ENCODE measurements at places on chromosomes 5 and 9.

- no peak for DNase-seq
Measured at GRCh38 chr5:179906294-179906794, 1.4 kb downstream of the TBC1D9B start.

- DNase-seq: no peak
Measured at GRCh38 chr9:34291023-34291422, 38.0 kb downstream of the KIF24 start.

GRCh38 chr9:73165911-73166310 lies 14.2 kb downstream of the ANXA1 start:
- DNase-seq: no peak

- DNase-seq: no peak
Measured at GRCh38 chr5:103393101-103393754, 134.7 kb downstream of the MACIR start.

DNA sequence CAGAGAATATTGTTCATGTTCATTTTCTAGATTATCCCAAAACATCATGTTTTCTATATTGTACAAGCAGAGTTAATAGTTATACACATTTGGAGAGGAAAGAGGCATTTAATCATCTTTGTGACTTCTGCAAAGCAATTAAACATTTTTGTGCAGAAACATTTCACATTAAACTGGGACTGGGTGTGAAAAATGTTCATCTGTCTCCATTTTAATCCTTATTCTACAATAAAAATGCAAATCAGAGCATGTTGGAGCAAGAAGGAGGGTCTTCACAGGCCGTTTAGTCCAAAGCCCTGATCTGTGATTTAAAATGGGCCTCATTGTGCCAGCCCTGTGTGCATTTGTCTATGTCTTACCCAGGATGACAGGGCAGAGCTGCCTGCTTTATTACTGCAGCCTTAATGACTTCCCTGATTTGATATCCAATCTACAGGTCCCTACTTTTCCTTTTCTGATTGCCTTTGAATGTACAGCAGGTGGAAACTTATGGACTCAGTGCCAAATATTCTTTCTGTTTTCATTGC lies 183.5 kb downstream of the CAVIN4 start:
- DNase-seq: no peak

DNA sequence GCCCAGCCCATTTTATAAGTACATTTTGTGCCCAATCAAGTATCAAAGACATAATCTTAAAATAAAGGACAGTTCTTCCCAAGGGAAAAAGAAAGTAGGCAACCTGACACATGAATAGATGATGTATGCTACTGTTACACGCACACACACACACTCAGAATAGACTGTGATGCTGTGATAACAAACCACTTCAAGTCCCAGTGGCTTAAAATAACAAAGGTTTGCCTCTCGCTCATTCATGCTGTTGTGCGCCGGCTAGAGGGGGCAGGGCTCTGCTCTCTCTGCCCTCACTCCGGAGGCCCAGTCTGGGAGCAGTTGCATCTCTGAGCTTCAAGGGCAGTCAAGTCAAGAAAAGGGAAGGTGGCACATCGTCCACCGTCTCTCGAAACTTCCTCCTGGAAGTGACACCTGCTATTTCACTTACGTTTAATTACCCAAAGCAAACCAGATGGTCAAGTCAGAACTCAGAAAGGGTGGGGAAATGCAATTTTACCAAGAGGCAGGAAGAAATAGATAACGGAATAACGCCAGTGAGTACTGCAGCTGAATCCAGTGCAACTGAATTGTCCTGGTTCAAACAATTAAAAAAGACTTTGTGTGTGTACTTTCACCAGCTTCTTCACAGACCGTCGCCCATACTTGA lies 43.3 kb downstream of the ANKRD33B start:
- no peak for DNase-seq

DNA sequence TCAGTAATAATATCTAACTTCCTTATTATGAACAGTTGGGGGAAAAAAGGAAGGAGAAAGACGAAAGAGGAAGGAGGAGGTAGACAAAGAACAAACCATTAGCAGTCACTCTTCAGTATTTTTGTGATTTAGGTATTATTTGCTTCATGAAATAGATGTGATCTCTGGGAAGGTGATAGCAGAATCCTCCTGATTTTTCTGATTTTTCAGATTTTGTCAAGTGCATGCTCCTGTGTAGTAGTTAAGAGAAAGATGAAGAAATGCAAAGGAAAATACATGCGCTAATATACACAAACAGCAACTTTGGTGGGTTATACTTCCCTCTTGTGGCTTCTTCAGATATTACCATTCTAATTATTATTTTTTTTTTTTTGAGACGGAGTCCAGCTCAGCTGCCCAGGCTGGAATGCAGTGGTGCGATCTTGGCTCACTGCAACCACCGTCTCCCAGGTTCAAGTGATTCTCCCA lies 31.6 kb downstream of the LMNB1 start:
- no peak for DNase-seq

GRCh38 chr5:61178702-61179101 lies 16.4 kb upstream of the SMIM15 start:
- DNase-seq: no peak
